NCI-H446 (cell line): ENCODE measurements at places on chromosomes 1 and 21.

DNA sequence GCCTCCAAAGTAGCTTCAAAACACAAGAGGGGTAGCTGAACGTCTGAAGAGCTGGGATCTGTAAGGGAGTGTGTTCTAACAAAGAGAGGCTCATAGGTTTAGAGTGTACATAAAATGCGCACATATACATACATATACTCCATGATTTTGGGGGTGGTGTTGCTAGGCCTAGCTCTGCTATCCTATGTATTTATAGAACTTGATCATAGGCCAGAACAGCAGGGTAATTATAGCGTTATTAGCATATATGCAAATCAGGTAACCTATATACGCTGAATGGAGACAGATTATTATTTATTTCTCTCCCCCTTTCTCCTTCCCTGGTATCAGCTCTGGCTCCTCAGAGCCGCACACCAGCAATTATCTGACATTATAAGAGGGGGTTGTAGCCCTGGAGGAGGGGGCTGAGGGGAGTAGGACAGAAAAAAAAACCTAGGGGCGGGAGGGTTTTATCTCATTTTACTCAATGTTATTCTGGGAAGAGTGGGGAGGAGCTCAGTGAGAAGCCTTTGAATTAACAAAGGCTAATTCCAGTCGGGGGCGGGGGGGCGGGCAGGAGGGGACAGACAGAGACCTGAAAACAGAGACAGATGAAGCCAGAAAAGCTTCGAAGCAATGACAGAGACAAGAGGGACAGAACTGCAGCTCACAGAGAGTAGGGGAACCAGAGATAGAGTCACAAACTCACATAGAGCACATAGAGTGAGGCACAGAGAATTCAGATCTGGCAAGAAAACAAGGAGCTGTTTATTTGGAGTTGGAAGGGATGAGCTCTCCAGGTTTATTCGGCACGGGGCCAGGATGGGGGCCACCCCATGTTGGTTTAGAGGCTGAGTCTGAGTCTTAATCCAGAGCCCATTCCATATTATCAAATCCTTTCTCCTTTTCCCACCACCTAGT, 63.0 kb downstream of the RHBG start:
- DNase-seq = no peak

DNA sequence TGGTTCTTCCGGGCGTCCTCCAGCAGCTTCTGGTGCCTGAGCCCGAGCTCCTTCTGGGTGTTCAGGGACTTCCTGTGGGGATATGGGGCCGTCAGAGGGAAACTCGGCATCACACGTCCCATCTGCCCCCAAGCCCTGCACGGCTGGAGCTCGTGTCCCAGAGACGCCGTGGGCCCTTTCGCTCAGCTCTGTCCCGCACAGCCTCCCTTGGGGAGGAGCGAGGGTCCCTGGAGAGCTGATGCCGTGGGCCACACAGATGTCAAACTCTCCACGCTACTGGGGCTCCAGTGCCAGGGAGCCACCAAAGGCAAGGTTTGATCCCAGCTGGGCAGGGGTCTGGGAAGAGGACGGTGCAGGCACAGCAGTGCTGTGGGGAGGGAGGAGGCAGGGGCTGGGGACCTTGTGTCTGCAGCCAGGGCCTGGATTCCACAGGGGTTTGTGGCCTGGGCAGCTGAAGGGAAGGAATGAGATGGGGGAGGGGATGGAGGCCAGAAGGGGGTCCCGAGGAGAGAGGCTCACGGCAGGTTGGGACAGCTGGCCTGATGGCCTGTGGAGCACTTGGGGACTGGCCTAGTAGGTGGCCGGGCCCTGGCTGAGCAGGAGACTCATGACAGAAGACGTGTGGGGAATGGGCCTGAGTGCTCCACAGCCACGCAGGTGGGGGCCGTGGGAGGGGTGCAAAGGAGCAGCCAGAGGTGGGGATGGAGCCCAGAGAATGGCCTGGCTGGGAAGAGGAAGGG, 30.4 kb downstream of the CFAP74 start:
- DNase-seq = no peak

GRCh38 chr1:76203127-76203526, 128.6 kb downstream of the ST6GALNAC3 start:
- no peak for DNase-seq

- DNase-seq = no peak
Measured at GRCh38 chr1:17550729-17551584, 11.5 kb downstream of the ARHGEF10L start.

DNA sequence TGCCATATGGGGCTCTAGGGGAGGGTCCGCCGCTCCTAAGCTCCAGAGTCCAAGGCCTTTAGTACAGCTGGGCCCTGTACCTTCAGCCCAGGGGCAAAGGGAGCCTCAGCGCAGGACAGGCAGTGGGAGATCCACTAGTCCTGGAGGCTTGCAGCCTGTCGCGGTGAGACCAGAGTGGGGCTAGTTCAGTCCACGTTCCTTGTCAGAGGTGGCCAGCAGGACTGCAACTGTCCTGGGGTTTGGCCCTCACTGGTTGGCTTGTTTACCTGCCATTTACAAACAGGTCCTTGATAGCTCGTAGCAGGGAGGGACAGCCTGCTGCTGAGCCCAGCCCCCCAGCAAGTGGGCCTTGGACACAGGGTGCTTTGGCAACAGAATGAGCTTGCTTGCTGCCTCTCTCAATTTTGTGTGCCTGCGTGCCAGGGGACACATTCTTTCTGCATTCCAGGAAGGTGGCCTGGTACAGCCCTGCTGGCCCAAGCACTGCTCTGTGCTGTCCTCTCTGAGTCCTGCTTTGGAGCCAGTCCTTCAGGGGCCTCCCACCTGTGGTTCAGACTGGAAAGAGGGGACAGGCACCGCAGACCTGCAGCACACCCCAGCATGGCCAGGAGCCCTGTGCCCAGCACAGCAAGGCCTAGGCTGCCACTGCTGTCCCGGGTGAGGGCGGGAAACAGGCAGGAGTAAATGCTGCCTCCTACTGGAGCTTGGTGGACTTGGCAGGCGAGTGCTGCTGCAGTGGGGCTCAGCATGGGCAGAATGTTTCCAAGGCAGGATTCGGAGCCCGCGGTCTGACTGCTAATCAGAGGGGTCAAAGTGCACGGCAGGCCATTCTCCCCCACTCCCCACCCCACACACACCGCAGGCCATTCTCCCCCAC, 15.2 kb downstream of the H6PD start:
- DNase-seq = no peak

DNA sequence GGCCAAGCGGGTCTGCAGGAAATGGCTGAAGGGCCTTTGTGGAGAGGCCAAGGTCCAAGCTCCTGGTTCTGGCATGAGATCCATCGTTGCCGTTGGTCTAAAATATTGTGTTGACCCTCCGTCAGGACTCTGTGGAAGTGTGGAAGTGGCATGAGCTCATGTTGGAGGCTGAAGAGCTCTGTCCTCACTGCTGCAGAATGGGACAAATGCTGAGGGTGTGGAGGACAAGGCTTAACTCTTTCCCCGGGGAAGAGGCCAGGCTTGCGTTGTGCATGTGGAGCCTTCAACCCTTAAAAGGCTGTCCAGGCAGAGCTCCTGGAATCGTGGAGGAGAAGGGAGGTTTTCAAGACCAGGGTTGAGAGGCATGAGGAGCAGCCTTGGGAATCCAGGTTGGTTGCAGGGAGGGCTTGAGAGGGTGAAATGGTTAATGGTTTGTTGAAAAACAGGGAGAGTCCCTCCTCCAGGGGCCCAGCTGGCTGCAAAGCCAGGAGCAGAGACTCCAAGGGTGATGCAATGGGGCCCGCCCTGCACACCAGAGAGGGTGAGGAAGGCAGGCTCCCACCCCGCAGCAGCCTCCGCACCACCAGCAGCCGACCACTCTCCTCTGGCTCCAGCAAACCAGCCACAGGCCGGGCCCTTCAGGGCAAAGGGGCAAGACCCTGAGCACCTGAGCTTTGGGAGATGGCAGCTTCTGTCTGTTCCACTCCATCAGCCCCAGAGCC, 6.7 kb upstream of the AHCYL1 start:
- no peak for DNase-seq

DNA sequence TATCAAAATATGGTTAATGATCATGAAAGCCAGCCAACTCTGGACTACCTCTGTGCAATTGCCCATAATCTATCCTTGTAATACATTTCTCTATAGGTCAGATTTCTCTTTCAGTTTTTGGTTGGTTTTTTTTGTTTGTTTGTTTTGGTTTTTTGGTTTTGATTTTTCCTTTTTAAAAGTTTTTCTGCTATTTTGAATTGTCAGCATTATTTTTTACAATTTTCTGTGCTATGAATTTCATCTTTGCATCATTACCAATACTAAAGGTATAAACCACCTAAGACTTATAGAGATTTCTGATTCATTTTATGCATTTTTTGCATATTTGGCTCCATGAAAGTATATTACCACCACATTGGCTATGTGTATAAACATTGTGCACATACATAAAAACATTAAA, 799.6 kb downstream of the ADGRL2 start:
- DNase-seq = no peak

DNA sequence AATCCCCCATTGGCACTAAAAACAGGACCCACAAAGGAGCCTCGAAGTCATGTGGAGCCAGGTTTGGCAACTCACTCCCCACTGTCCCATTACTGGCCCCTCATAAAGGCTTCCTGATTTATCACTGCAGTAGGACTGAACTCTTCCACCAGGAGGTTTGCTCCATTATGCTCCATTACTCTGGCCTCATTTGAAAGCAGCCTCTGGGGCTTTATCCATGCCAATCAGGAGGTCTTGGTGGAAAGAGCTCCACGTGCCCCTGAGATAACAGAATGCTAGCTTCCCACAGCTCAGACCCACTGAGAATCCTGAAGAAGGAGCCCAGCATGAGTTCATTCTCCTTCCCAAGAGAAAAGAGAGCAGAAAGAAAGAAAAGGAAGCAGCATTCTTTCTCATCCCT, 76.4 kb downstream of the HIVEP3 start:
- DNase-seq = no peak

DNA sequence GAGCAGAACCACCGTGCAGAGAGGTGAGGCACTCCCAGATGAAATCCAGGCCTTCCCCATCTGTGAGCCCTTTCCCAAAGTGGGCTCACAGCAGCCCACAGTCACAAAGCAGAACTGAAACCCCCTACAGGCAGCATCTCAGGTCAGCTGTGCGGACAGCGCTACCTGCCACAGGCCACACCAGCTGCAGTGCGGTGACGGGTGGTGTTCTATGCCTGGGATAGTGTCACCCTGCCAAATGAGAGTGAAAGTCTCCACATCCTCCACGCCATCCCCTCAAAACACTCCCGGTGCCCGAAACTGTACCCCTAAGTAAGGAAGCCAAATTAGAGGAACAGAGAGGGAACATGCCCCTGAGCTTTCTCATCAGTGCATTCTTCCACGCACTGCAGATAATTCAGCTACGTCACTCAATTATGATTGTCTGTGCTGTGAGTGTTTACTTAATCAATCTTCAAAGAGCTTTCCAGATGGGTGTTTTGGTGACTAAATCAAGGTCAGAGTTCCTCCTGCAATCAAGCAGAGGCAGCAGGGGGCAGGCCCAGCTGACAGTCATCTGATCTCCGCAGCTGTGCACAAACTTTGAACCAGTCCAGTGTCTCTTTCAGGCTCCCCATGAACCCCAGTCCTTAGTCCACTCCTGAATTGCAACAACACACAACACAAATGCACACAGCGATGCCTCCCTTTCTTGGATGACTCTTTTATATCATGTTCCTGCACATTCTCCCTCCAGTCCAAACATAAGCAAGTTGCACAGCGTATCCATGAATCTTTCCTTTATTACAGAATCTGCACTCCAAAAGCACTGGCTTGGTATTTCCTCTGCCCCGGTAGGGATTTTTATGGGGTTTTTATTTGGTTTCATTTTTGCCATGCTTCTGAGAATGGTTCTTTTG, 150.0 kb downstream of the TOMM20 start:
- DNase-seq = no peak

DNA sequence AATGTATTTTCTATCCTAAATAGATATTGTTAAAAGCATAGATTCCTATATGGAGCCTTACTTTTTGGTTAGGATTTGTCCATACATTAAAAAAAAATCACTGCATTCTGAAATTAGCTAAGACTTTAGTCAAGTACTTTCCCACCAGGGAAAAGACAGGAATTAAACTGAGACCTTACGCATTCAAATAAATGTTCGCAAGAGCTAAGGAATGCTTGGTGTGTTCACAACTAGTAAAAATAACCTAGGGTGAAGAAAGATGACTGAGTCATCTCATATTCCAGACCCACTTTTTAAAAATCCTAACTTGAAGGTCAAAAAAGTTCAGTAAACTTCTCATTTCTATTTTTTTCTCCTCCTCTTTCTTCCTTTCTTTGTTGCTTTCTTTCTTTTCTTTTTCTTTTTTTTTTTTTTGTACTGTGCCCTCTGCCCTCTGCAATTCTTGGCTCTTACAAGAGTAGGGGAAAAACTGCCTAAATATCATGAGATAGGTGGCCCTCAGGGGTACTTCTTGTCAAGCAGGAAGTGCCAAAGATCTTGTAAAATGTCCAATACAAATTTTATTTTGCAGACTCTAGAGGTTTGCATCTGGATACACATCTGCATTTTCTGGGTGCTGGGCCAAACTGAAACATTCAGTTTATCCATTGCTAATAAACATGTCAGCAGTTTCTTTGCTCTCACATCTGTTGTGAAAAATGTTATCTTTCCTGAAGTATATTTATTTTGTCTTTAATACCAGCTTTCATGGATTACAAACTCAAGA, 121.4 kb upstream of the GORAB start:
- DNase-seq = no peak

DNA sequence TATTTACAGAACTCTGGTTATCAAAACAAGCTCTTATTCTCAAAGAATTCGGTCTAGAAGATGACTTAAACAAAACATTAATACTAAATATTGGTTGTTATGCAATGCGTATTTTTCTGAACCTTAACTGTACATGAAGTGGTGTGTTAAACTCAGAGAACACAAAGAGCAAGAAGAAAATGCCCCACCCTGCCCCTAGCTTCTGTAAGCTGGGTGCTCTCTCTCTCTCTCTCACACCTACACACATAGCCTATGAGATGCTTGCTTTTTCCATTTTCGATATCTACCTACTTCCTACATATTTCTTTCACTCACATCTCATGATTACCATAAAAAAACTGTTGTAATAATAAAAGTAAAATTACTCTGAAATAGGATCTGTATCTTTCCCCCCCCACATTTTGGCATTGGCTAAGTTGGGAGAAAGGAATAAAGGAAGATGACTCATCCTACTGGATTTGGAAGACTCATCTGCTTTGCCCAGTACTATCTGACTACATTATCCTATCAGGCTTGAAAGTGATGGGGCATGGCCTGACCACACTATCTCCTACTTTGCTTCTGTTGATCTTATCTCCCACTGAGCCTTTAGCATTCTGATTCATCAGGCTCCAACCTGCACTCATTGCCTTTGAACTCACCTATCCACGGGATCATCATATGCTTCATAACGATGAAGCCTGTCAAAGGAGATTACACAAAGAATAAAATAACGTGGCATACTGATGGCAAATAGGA, 2.9 kb downstream of the CRYZ start:
- no peak for DNase-seq

- DNase-seq = peak; percentile 55
Measured at GRCh38 chr1:105608713-105609112, 1447.8 kb upstream of the PRMT6 start.

GRCh38 chr1:88935522-88936222, 44.3 kb upstream of the GTF2B start:
- DNase-seq = peak; percentile 6

- no peak for DNase-seq
Measured at GRCh38 chr1:215777370-215777925, 210.3 kb downstream of the KCTD3 start.

GRCh38 chr1:53878492-53879105, 11.0 kb downstream of the YIPF1 start:
- peak; percentile 37 for DNase-seq
